ENCODE measurements at places on chromosomes 11 and 22.

DNA sequence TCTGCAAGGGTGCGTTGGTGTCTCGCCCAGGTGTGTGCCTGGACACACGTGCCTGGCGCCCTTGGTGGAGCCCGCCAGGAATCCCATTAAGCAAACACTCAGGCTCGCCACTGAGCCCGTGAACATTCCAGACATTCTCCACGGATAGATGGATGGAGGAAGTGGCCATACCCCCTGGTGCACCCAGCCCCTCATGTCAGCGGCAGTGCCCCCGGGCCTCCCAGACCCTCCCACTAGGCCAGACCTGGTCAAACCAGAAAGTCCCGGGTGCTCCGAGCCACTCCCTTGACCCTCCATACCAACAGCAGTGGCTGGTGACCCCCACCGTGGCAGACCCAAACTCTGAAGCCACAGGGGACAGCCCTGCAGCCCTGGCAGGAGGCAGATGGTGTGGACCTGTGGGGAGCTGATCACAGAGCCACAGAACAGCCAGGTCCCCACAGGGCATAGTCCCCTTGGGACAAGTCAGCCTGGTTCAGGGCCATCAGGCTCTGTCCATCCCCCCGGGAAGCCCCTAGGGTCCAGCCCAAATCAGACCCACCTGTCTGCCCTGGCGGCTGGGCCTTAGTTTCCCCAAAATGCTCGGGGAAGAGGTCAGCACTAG lies 1.9 kb downstream of the EPS8L2 start:
- DNase-seq: no peak

GRCh38 chr11:3058753-3059664 lies 1.8 kb upstream of the CARS1 start:
- DNase-seq: no peak

DNA sequence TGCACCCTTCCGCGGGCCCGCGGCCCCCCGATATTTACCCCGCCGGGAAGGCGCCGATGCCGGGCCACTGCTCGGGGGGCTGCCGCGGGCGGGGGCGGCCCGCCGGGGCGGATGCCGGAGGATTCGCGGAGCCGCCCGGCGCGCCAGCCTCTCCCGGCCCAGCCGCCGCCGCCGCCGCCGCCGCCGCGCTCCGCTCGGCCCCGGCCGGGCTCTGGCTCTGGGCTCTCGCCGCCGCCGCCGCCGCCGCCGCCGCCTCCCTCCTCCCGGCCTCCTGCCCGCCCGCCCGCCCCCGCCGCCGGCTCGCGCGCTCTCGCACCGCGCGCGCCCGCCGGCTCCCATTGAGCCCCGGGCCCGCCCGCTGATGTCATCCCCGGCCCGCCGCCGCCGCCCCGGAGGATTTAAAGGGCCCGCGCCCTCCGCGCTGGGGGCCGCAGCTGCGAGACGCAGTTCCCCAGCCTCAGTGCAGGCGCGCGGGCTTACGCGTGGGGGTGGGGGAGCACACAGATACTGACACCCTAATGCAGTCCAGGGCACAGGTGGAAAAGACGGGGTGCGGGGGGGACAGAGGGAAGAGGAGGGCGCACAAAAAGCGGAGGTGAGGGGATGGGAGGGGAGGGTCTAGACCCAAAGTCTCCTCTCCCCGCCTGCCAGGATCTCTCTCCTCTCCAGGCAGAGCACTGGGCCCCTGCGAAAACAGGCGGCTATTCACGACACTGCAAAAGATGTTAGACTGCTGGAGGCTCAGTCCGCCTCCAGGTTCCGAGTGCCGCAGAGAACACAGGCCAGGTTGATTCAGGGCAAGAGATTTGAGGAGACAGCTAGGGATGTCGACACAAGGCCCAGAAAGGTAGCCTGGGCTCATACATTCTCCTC lies at the start of gene CSNK1E:
CSNK1E (minus strand) TSS at position 312 of the 873 bp plus-strand sequence. CDS start 3,276 bp downstream, outside the sequence.
- peak; percentile 34 for DNase-seq

DNA sequence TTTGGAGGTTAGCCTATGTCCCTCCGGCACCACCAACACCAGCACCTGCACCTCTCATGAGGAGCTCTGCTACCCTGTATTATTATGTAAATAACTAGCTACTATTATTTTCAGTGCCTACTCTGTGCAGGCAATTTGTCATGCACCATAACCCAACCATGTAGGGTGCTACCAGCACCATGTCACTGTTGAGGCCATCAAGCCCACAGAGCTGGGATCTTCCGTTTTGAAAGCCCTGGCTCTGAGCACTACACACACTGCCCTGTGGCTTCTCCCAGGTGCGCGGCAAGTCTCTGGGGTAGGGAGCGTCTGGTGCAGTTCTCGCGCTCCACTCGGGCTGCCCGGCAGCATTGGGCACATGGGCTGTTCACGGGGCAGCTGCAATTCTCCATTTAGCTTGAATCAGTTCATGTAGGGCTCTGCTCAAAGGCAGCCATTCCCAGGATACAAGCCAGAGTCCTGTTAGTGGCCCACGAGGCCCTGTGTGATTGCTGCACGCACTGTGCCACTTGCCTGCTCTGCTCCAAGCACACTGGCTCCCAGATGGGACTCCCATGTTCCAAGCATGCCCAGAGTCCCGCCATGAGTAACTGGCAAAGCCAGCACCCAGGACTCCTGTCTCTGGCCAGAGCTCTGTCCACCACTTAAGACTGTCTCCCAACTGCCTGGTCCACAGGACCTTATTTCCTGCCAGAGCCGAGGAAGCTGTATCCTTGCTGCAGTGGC lies 42.5 kb upstream of the CDON start:
- DNase-seq: no peak

GRCh38 chr11:60930394-60930793 lies 6.1 kb downstream of the TMEM132A start:
- DNase-seq: no peak

DNA sequence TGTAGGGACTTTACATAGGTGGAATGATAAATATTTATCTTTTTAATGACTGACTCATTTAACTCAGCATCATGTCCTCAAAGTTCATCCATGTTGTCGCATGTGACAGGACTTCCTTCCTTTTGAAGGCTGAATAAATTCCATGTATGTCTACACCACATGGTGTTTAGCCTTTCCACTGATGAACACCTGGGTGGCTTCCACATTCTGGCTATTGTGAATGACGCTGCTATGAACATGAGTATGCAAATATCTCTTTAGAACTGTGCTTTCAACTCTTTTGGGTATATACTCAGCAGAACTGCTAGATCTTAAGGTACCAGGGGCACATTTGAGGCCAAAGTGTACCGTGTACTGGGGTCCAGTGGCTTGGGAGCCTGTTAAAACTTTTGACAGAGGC lies 24.1 kb downstream of the LARGE1 start:
- no peak for DNase-seq

GRCh38 chr11:115383431-115383830 lies 120.8 kb downstream of the CADM1 start:
- DNase-seq: no peak

GRCh38 chr11:39011797-39012196 lies 2413.8 kb upstream of the RAG2 start:
- no peak for DNase-seq

GRCh38 chr11:109388982-109389381 lies 33.0 kb upstream of the C11orf87 start:
- no peak for DNase-seq

GRCh38 chr11:25859776-25860175 lies 472.2 kb upstream of the ANO3 start:
- no peak for DNase-seq

GRCh38 chr11:63017306-63017974 lies 1.8 kb upstream of the SLC22A8 start:
- no peak for DNase-seq

- no peak for DNase-seq
Measured at GRCh38 chr22:43203471-43203981, 16.6 kb upstream of the TTLL12 start.

DNA sequence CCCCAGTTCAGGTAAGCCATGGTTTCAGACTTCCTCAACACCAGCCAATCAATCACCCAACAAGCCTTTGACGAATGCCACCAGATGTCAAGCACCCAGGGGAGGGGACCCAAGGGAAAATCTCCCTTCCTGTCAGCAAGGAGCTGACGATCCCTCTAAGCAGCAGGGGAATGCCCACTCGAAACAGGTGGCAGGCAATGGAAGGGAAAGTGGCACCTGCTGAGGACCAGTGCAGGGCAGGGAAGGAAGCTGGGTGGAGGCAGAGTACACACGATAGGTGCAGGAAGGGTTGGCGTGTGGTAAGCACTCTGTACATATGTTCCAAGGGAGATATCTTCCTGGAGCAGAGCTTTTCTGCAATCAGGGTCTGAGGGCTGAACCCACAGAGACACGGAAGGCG lies 11.7 kb upstream of the CREB3L1 start:
- no peak for DNase-seq

- no peak for DNase-seq
Measured at GRCh38 chr22:43424666-43425630, 13.1 kb downstream of the MPPED1 start.

- no peak for DNase-seq
Measured at GRCh38 chr22:29386708-29387107, 1.7 kb downstream of the AP1B1 start.

DNA sequence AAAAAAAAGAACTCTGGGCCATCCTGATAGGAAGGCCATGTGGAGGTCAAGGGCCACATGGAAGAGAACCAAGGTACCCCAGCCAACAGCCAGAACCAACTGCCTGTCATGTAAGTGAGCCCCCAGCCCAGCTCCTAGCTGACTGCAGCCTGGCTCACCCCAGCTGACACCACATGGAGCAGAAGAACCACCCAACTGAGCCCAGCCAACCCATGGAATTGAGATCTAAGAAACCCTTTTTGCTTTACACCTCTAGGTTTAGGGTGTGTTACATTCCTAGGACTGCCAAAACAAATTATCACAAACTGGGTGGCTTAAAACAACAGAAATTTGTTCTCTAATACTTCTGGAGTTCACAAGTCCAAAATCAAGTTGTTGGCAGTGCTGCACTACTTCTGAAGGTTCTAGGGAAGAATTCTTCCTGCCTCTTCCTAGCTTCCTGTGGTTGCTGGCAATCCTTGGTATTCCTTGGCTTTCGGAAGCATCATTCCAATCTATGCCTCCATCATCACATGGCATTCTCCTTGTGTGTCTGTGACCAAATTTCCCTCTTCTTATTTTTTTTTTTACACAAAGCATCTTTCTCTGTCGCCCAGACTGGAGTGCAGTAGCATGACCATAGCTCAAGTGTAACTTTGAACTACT lies 4.4 kb downstream of the C11orf86 start:
- DNase-seq: no peak

DNA sequence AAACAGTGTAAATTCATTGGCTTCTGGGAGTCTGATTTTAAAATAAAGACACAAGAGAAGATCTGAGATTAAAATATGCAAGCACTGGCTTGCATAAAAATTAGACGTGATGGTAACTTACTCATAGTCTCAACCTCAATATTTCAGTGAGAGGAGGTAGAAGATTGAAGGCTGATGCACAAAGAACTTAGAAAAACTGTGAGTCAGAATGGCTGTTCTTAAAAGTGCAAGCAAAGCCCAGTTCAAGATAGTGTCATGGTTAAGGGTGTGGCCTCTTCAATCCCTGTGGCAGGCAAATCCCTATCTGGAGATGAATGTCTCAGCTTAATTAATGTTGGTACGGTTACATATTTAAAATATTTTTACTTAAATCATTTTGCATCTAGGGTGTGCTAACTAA lies 33.6 kb upstream of the FIBIN start:
- no peak for DNase-seq

- DNase-seq: no peak
Measured at GRCh38 chr22:19645905-19646304, 68.4 kb upstream of the SEPTIN5 start.

DNA sequence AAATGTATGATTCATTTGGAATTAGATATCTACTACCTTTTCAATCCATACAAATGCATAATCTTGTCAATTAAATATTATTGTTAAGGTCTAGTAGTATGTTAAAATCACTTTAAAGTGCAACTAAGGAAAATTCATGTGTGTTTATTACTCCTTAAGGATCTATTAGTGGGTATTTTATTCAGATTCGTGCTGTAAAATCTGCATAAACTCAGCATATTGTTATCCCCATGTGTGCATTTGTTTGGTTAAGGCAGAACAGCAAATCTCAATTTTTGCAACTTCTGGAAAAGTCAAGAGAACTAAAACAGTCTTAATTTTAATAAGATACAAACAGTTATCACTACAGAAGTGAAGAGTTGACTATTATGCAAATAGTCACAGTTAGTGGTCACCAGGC lies 234.5 kb downstream of the SOX6 start:
- DNase-seq: no peak

DNA sequence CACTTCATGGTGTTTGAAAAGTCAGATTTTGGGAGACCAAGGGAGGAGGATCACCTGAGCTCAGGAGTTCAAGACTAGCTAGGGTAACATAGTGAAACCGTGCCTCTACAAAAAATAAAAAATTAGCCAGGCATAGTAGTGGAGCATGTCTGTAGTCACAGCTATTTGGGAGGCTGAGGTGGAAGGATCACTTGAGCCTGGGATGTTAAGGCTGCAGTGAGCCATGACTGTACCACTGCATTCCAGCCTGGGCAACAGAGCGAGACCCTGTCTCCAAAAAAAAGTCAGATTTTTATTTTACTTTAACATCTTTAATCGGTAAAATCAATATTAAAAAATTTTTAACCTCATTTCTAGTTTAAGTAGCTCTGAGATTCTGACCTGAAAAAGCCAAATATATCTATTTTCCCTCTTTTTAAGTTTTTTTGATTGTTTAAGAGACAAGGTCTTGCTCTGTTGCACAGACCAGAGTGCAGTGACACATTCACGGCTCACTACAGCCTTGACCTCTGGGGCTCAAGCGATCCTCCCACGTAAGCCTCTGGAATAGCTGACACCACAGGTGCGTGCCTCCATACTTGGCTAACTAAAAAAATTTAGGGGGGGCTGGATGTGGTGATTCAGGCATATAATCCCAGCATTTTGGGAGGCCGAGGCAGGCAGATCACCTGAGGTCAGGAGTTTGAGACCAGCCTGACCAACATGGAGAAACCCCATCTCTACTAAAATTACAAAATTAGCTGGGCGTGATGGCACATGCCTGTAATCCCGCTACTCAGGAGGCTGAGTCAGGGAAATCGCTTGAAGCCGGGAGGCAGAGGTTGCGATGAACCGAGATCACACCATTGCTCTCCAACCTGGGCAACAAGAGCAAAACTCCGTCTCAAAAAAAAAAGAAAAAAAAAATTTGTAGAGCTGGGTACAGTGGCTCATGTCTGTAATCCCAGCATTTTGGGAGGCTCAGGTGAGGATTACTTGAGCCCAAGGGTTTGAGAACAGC lies 48.4 kb downstream of the SFI1 start:
- DNase-seq: no peak

DNA sequence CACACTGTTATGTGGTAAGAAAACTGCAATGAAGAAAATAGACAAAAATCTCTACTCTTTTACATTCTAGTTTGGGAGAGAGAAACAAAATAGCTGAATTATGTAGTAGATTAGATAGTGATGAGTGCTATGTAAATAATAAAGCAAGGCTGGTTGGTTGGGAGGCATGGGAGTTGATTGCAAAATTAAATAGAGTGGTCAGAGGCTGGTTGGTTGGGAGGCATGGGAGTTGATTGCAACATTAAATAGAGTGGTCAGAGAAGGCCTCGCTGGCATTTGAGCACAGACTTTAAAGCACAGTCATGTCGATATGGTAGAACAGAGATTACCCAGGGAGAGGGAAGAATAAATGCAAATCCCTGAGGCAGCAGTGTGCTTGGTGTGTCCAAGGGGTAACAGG lies 22.4 kb downstream of the SIK2 start:
- no peak for DNase-seq
